ENCODE measurements at places on chromosomes 11 and 22. TPM values are rescaled to one million over a fixed set of nuclear protein-coding genes. Genes with fewer than 3 reads are reported as not detected.

HEPACAM gene
- total RNA-seq = not detected

DNA sequence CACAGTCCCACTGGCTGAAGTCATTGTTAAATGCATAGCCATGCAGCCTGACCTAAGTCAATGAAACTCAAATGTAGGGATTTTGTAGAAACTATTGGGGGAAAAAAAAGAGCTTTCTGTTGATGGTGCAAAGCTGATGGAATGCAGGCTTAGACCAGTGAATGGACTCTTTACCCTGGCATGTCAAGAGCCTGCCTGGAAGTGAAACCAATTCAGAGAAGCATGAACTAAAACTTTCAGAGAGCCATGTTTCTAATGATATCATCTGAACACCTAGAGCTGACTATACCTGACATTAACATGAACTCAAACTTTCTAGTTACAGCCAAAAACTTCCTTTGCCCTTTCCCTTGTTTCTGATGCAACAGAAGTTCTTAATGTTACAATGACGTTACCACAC, 89.0 kb downstream of the APIP start:
- DNase-seq = no peak

OR8A1 gene
- total RNA-seq = not detected

DNA sequence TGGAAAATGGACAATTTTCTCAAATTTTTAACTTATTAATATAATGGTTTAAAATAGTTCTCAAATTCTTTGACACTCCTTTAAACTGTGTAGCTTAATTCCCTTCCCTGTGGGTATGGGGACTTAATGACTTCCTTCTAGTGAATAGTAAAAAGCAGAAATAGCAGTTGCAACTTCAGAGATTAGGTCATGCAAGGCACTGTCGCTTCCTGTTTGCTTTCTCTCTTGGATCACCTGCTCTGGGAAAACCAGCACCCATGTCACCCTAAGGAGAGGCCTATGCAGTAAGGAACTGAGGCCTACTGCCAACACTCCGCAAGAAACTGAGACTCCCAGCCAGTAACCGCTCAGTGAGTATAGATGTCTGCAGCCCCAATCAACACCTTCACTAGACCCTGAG, 5.5 kb upstream of the PANX3 start:
- DNase-seq = no peak

DNA sequence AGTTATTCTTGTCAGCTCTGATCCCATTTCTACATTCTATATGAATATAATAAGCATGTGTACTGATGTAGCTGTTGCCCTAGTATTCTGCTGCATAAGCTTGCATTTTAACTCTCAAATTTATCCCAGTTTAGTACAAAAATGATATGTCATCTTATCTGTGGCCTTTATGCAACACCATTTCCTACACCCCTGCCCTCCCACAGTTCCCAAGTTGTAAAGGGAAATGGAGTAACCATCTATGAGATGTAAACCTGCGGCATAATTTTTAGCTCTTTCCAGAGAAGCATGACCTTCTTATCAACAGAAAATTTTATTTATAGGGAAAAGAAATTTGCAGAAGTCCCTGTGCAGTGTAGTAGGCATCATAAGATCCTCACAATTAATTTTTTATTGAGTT, 18.9 kb upstream of the CARD18 start:
- no peak for DNase-seq

DNA sequence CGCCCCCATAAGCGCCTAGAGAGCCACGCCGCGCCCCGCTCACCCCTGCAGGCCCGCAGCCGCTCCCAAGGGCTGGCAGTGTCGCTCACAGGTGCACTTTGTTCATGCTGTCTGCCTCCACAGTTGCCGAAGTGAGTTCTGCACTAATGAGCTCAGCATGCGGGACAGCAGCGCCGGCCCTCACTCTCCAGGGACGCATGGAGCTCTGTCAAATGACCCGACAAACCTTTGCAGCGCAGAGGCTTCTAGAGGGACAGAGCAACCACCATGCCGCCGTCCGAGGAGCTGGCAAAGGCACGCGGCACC, 170.7 kb downstream of the OPCML start:
- DNase-seq = no peak

DNA sequence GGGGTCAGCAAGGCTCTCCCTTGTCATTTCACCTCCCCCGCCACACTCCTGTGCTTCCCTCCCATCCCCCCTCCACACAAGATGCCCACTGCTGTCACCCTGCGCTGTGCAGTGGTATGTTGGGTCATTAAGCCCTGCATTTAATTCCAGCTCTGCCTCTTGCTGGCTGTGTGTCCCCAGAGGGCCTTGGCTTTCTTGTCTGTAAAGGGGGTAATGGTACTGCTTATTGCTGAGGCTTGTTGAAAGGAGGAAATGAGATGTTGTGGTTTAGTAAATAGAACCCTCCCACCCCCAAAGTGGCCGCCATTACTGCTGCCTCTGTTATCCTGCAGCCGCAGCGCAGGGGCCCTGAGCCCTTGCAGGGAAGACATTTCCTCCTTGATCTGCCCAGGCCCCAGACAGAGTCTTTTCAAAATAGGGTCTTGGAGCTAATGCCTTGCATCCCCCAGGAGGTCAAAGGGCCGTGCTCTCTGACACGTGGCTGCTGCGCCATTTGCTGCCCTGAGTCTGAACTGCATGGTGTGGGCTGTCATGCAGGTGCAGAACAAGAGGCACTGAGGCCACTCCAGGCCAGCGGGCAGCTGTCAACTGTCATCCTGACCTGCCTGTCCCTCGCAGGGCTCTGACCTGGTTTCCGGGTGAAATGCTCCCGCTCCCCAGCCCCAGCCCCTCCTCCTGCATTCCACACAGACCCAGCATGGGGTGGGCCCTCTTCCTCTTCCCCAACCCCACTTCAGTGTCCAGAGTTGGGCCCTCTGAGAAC, 18.7 kb downstream of the PVALB start:
- DNase-seq = no peak

MFRP gene
- total RNA-seq = not detected

C22orf23 gene
- 0.30 TPM for total RNA-seq

MRGPRX3 gene
- not detected for total RNA-seq

DNA sequence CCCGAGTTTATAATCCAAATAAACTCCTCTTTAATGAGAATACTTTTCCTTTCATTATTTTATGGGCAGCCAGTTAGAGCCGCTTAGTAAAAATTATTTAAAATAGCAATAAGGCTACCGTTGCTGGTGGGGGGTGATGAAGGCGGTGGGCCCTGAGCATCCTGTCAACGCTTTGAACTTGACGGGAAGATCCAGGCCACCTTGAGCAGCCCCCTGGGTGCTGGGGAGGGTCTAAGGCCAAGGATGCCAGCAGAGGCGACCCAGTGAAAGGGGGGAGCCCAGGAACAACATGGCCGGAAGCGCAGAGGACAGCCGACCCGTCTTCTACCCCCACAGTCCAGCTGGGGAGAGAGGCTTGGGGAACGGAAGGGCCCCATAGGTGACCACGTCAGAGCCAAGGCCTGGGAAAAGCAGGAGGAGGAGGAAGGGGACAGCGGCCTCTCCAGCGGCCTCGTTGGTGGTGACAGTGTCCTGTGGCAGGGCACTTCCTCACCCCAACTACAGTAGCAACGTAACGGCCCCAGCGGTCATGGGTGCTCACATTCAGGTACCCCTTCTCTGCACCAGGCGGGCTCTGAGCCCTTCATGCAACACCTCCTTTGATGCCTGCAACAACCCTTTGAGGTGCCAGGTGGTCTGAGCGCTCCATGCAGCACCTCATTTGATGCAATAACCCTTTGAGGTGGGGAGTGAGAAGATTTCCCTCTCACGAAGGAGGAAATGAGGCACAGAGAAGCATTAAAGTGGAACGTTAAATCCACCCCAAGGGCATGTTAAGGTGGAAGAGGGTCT, 695.3 kb downstream of the TBC1D22A start:
- no peak for DNase-seq

ZC3H7B gene
- 46.1 TPM for total RNA-seq

DNA sequence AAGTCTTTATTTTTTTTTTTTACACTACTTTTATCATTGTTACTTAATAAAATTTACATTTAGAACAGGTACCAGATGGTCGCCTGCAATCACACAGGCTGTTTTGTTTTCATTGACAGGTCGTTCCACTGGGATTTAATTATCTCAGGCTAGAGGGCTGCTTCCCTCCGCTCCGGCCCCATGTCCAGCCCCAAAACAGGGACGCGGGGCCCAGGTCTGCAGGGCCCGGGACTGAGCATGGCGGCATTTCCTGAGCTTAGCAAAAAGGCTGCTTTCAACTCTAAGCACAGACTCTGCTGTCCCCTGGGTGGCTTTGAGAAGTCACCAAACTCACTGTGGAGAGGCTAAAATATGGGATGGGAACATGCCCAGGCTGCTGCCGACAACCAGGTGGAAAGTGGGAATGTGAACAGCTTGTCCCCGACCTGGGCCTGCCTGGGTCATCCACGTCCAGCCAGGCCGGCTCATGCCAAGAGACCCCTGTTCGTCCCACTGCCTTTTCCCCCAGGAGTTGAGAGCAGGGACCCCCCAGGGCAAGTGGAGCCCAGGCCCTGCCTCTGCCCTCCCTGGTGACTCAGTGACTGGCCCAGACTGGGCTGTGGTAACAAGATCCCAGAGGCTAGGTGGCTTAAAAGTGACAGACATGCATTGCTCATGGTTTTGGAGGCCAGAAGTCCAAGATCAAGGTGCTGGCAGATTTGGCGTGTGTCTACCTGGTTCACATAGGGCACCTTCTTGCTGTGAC, 150.0 kb downstream of the SHANK2 start:
- DNase-seq = no peak

GRCh38 chr11:79040348-79040747, 400.5 kb downstream of the TENM4 start:
- DNase-seq = no peak

- no peak for DNase-seq
Observed at GRCh38 chr11:128455766-128456165, 131.6 kb downstream of the ETS1 start.

- DNase-seq = no peak
Observed at GRCh38 chr11:31445621-31446020, 63.8 kb downstream of the IMMP1L start.

GRCh38 chr11:44784436-44784760, 57.6 kb downstream of the TSPAN18 start:
- DNase-seq = no peak

SLC22A6 gene
- not detected for total RNA-seq

DNA sequence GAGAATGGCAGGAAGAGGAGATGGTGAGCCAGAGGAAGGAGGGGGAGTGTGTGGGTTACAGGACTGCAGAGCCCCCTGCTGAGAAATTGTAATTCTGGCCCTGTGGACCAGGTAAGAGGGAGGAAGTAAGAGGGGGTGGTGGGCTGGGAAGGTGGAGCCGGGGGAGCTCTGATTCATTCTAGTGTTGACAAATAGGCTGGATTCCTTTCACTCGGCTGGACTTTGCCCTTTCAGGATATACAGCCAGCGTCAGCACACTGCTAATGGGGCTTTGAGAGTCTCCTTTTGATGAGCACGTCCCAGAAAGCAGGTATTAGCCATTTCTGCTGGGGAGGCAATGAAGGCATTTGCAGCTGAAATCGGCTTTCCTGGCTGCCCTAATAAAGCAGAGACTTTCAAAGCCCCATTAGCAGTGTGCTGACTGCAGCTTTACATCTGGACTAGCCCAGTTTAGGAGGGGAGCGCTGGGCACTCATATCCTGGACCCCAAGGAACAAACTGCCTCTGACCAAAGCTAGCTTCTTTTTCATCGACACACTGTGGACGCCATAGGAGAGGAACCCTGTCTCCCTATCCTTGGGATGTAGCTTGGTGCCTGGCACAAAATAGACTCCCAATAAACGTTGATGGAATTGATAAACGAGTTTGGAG, 44.8 kb upstream of the CADM1 start:
- no peak for DNase-seq

- DNase-seq = no peak
Observed at GRCh38 chr11:74849525-74850391, 99.1 kb downstream of the XRRA1 start.

KLHL35 gene
- total RNA-seq = 1.2 TPM

DNA sequence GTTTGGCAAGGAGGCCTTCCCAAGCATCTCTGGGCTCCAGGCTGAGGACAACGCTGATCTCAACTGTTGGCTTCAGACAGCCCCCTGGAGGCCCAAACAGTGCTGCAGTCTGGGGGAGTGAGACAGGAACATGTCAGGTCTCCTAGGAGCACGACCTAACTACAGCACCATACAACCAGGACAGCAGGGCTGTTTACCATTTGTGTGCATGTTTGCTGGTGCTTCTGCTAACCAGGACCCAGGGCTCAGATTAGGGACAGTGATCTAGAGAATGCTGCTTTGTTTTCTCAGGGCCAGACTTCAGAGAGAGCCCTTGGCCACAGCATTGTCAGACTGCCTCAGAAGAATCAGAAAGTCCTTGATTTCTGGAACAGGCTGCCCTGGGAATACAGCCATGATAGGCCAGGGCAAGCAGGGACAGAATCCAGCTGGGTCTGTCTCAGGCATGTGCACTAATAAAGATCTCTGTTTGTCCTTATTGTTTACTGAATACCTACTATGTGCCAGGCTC, 126.5 kb downstream of the VPREB1 start:
- DNase-seq = no peak

GRCh38 chr11:31797190-31798056, 13.7 kb downstream of the PAX6 start:
- DNase-seq = no peak

DNA sequence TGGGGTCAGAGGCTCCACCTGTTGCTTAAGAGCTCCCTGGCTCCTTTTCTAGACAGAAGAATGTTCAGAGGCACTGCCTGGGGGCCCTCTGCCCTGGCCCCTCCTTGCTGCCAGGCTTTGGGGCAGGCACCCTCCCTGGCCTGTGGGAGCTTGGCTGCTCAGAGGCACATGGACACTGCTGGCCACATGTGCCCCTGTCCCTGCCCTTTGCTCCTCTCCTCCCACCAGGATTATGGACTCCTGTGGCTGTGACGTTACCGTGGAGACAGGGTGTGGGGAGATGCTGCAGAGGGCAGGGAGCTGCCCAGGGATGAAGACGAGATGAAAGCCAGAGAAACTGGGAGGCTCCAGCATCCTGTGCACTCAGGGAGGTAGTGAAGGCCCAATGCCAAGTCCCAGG, 14.7 kb downstream of the DRD2 start:
- DNase-seq = no peak

DNA sequence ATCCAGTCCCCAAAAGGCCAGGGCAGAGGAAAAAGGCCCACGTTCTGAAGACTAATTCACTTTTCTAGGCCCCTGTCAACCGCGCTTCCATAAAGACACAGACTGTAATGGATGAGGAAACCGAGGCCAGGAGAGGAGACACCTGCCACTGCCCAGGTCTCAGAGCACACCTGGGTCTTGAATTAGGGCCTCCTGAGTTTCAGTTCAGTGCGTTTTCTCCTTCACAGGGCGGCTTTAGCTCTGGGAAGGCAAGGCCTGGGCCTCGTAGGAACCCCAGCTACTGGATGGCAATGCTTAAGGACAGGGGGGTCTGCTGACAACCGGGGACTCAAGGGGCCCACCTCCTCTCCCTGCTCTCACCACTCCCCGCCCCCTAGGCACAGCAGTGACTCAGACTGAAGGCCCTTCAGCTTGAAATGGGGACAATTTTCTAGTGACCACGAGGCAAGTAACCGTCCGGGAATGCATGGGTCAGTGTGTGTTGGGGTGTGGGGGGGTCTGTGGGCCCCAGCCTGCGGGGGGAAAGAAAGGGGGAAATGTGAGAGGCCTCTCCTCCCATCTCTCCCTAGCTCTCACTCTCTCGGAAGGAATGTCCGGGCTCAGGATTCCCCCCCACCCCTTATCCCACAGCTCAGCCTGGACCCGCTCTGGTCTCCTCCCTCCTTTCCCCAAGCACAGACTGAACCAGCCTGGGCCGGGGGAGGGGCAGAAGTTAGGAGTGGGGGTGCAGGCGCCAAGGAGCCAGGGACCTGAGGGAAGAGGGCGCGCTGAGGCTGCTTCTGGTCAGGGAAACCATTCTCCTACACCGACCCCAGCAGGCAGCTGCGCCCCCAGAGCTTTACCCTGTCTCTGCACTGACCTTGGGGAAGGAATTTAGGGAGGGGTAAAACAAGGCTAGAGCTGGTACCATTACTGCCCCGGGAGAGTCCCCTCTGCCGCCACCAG, 17.2 kb downstream of the CREB3L1 start:
- no peak for DNase-seq

THY1 gene
- 4.0 TPM for total RNA-seq

C1QTNF4 gene
- total RNA-seq = 0.19 TPM
